Stimulated activated CD4-positive, alpha-beta T cell treated with anti-CD3 and anti-CD28 coated beads, TNF-alpha, amount 100 ng/mL, for 1 hour (primary cell): ENCODE measurements at places on chromosomes 12 and 14.

DNA sequence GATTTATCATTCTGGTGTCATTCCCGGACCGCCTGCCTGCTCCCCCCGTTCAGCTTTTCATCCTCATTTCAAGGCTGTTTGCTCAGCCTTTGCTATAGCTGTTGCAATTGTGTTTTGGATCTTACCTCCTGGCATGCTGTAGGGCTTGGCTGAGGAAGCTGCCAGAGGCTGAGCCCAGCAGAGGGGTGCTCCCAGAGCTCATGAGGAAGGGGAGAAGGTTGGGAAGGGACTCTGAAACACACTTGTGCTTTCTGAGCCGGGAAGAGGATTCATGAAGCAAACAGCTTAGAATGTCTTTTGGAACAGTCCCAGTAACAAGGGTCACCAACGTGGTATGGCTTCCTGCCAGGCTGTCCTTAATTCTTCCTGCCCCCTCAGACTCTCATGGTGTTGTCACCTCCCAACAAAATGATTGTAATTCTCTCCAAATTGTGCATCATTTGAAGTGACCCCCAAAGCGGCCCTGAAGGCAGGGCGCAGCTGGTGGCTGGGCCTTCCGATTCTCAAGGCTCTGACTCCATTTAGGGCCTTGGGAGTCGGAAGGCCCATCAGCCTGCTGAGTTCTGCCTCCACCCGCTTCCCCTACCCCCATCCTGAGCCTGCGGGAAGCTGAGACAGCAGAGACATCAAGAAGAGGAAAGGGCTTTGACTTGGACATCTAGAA lies 111.9 kb upstream of the ARHGAP5 start:
- DNase-seq: no peak

DNA sequence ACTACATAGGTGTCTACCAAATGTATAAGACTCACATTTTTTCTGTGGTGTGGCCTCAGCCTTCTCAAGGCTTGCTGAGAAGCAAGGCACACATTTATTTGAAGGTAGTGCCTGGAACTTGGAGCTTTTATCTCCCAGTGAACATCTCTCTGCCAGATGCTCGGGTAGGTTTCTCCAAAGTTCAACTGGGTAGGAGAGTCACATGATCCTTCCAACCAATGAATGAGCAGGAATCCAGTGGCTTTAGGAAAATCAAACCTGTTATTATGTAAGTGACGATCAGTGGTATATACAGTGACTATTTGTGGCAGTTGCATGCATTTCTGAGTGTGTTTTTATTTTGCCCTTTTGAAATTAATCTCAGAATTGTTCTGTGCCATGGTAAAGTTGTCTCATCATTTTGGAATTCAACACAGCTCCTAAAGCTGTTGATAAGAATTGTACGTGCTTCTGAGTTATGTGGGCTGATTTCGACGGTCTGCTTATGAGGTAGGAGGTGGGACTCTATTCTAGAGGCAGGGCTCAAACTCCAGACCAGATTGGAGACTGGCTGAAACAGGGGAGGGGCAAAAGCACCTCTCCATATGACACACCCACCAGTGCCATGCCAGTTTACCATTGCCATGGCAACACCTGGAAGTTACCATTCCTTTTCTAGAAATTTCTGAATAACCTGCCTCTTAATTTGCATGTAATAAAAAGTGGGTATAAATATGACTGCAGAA lies 57.6 kb downstream of the EID3 start:
- no peak for DNase-seq

- no peak for DNase-seq
These were observed 753 bp downstream of the CSRNP2 start for GRCh38 chr12:51082561-51083125.

- no peak for DNase-seq
These were observed 162.6 kb upstream of the PLEKHG7 start for GRCh38 chr12:92539976-92540781.

DNA sequence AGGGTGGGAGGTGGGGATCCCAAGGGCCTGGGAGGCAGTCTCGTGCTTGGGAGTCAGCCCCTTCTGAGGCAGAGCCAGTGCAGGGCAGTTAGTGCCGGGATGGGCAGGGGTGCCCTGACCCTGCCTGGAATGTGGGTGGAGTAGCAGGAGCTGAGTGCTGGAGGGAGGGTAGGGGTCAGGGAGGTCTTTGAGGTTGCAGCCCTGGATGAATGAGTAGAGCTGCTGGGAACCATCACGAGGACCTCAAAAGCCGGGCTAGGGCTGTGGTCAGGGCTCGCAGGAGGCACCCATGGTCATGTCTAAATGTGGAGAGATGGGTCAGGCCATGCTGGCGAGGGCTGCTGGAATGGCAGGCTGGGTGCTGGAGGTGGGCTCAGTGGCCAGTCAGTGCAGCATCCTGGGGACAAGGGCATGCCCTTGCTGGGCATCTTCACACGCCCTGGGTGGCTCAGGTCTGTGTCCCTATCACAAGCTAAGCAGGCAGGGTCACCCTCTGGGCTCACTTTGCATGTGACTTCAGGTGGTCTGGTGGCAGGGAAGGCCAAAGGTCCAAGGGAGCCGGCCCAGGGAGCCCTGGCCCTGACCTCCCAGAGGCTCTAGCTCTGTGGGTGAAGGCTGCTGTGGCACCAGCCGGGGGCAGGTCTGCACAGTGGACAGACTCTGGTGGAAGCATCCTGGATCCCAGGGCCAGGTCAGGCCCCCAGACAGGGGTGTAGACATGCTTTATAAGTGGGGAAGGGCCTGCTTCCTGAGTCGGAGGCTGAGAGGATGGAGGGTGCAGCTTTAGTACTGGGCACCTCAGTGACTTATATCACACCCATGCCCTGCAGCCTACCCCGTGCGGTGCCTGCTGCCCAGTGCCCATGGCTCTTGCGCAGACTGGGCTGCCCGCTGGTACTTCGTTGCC lies 24.5 kb downstream of the PAPLN start:
- DNase-seq: no peak

GRCh38 chr14:31529053-31529452 lies 32.2 kb upstream of the NUBPL start:
- no peak for DNase-seq

DNA sequence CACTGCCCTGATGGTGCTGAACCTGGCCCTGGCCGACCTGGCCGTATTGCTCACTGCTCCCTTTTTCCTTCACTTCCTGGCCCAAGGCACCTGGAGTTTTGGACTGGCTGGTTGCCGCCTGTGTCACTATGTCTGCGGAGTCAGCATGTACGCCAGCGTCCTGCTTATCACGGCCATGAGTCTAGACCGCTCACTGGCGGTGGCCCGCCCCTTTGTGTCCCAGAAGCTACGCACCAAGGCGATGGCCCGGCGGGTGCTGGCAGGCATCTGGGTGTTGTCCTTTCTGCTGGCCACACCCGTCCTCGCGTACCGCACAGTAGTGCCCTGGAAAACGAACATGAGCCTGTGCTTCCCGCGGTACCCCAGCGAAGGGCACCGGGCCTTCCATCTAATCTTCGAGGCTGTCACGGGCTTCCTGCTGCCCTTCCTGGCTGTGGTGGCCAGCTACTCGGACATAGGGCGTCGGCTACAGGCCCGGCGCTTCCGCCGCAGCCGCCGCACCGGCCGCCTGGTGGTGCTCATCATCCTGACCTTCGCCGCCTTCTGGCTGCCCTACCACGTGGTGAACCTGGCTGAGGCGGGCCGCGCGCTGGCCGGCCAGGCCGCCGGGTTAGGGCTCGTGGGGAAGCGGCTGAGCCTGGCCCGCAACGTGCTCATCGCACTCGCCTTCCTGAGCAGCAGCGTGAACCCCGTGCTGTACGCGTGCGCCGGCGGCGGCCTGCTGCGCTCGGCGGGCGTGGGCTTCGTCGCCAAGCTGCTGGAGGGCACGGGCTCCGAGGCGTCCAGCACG lies 4.7 kb downstream of the LTB4R start:
- no peak for DNase-seq

DNA sequence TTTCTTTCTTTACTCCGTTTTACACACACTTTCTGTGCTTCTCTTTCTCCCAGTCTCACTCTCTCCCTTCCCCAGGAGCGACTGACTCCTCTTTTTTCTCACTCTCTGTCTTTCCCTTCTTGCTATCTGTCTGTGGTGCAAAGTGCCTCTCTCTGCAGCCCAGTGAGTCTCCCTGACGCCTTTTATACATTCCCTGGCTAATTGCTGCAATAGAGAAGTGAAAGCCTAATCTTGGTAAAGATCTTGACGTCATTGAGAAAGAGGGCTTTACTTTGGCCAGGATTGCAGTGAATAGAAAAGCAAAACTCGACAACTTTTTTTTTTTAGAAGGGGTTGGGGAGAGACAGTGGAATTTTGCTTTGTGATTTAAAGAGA lies 706 bp upstream of the DIO2 start:
- no peak for DNase-seq

DNA sequence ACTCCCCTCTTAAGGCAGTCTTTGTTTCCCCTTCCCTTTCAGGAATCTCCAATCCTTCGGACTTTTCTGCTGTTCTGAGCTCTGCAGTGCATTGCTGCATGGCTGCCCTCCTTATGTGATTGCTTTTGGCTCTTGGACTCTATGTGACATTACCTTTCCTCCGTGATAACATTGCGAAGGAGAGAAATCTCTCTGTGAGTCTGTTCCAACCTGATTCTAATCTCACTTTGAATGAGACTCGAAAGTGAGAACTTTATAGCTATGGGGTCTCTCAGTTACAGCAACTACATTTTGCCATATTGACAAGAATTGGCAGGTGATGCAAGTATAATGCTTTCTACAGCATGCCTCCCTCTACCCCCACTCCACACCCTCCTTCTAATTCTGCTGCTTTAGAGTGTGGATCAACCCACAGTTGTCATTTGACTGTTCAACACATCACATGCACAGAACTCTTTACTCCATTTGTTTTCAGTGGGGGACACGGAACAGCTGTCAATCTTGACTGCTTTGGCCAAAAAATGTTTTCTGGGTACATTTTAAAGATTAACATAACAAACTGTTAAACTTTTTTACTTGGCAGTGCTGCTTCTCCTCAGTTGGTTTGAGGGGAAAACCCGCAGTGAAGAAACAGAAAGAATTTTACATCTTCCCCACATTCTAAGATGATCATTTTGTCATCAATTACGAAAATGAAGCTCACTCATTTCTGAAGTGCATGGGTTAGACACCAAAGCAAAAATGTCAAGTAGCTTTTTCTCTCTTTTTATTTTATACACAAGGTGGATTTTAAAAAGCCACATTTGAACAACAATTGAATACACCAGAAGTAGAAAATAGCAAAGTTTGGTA lies 125.5 kb upstream of the RMST start:
- no peak for DNase-seq

DNA sequence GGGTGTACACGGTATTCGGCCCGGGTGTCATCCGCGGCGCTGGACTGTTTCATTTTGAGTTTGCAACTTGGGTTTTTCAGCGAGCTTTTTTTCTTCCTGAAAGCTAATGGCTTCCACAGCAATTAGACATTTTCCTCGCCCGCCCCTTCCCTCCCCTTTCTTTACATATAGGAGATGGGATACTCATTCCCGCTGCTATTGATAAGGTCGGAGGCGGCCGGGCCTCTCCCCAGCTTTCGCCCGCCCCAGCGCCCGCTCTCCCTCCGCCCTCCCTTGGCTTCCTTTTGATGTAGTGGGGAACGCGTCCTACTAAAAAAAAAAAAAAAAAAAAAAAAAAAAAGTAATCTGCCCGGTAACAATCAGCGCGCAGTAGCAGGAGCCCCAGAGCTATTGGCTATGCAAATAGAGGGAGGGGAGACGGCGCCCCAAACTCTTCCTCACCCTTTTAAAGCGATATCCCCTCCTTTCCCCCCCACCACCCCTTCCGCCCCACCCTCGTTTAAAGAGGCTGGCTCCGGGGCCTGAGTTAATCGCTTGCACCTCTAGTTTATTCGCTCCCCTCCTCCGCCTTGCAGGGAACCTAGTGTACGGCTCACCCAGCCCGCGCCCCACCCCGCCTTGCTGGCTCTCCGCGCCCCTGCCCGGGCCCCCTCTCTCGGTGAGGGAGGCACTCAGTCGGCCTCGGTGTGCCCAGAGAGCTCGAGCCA lies 1.7 kb upstream of the CCND2 start:
- peak; percentile 69 for DNase-seq

DNA sequence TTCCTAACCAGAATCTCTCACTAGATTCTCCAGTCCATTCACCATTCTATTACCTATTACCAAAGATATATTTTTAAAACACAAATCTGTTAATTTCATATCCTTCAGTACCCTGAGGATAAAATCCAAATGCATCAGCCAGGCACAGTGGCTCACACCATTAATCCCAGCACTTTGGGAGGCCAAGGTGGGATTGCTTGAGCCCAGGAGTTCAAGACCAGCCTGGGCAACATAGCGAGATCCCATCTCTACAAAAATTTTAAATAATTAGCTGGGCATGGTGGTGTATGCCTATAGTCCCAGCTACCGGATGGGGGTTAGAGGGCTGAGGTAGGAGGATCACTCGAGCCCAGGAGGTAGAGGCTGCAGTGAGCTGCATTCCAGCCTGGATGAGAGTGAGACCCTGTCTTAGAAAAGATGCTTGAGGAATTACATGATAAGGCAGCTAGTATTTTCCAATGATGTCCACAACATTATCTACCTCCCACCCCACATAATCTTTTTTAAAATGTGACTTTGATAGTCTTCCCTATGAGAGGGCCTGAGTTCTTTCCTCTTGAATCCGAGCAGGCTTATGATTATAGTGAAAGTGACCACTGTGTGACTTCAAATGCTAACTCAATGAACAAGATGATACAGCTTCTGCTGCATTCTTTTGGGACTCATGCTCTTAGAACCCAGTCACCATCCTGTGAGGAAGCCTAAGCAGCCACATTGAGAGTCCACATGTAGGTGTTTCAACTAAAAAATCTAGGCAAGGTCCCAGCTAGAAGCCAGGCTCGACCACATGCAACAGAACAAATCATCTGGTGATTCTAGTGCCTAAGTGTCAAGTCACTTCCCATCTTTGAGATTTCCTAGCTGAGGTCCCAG lies 18.0 kb downstream of the HECTD1 start:
- no peak for DNase-seq

DNA sequence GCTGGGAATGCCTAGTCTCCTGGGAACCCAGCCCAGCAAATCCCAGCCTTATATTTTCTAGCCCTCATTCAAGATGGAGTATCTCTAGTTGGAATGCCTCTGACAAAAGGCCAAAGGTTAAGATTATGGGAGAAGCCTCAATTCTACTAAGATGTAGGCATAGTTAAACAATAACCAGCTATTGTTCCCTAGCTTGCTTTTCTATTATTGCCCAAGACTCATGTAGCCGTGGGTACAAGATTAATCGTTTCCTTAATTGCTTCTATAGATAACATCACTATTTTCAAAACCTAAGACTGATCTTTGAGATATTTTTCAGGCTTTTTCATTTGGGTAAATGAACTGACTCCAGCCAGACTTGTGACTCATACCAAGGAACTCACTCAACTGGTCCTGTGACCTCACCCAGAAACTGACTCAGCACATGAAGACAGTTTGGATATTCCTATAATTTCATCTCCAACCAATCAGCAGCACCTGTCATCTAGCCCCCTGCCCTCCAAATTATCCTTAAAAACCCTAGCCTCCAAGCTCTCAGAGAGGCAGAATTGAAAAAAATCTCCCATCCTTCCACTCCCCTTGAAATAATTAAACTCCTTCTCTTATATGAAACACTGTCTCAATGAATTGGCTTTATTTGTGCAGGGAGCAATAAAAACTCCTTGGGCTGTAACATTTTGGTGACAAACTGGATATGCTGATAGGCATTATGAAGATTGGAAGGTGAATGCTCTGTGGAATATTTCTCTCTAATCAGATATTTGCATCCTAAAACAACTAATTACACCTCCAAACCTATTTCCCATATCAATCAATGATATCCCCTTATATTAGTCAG lies 589.0 kb downstream of the C12orf50 start:
- DNase-seq: no peak

- DNase-seq: no peak
These were observed 98.8 kb downstream of the AKAP6 start for GRCh38 chr14:32427726-32428528.
